ENCODE measurements at places on chromosomes 12 and 14. TPM values are rescaled to one million over a fixed set of nuclear protein-coding genes. Genes with fewer than 3 reads are reported as not detected.

FGF6 gene
- not detected for total RNA-seq

NUAK1 gene
- not detected for total RNA-seq

KRT2 gene
- total RNA-seq: 2.1 TPM

SPTB gene
- 0.08 TPM for total RNA-seq

FAM181A gene
- not detected for total RNA-seq

FKBP11 gene
- 82.3 TPM for total RNA-seq

GRCh38 chr12:98595243-98595988 lies 1.9 kb downstream of the SLC25A3 start:
- DNase-seq: no peak
- H3K4me3 ChIP-seq: peak overlapping the region; percentile 97
- H3K27ac ChIP-seq: no peak overlapping the region

GRCh38 chr14:88695870-88696269 lies 96.9 kb downstream of the EML5 start:
- H3K36me3 ChIP-seq: no peaks in the 10 kb centered on the region
- no peak for DNase-seq
- no peaks in the 10 kb centered on the region for H3K27me3 ChIP-seq
- no peak overlapping the region for H3K4me3 ChIP-seq
- no peak overlapping the region for H3K27ac ChIP-seq

- no peak for DNase-seq
- H3K27ac ChIP-seq: no peak overlapping the region
- peaks cover 33% of the 10 kb centered on the region for H3K36me3 ChIP-seq
Measured at GRCh38 chr12:49990273-49990672, 17.5 kb downstream of the AQP6 start.

DNA sequence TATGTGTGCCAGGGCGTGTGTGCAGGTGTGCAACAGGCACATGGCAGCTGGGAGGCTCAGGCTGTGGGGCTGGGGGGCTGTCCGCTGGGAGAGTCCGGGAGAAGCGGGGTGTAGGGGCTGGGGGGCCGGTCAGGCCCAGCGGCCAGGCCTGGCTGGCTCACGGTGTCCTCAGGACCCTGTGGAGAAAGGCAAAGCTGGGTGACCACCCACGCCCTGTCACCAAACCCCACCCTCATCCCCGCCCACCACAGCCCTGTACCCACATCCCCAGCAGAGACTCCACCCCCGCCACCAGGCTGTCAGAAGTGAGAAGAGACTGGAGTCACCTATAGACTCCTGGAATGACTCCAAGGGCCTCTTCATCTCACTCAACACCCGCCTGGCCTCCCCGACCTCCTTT lies 85.3 kb downstream of the SCARB1 start:
- H3K4me3 ChIP-seq: no peak overlapping the region
- no peak overlapping the region for H3K27ac ChIP-seq
- H3K36me3 ChIP-seq: no peaks in the 10 kb centered on the region
- peaks cover 16% of the 10 kb centered on the region for H3K4me1 ChIP-seq
- no peaks in the 10 kb centered on the region for H3K27me3 ChIP-seq

DNA sequence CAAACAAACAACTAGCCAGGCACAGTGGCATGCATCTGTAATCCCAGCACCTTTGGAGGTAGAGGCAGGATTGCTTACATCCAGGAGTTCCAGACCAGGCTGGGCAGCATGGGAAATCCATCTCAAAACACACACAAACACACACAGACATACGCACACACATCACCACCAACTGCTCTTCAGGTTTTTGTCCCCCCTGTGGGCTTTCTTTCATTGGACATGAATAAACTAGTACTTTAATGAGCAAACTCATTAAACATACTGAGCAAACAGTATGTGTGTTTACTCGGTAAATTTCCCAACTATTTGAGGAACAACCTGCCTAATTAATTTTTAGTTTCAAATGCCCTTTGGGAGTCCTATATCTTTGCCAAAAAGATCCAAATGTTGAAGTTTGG lies 10.1 kb upstream of the RASSF3 start:
- H3K4me3 ChIP-seq: no peak overlapping the region
- no peaks in the 10 kb centered on the region for H3K36me3 ChIP-seq

GRCh38 chr12:4444031-4444430 lies 1.6 kb downstream of the FGF6 start:
- H3K4me3 ChIP-seq: no peak overlapping the region
- H3K4me1 ChIP-seq: no peaks in the 10 kb centered on the region
- no peak overlapping the region for H3K27ac ChIP-seq
- no peaks in the 10 kb centered on the region for H3K36me3 ChIP-seq
- H3K27me3 ChIP-seq: no peaks in the 10 kb centered on the region
- no peak for DNase-seq

- peaks cover 8% of the 10 kb centered on the region for H3K4me1 ChIP-seq
- DNase-seq: no peak
- H3K27me3 ChIP-seq: no peaks in the 10 kb centered on the region
- H3K36me3 ChIP-seq: peaks cover 8% of the 10 kb centered on the region
- H3K4me3 ChIP-seq: no peak overlapping the region
Measured at GRCh38 chr12:116200812-116201211, 76.7 kb downstream of the MED13L start.

GRCh38 chr14:55913324-55914025 lies 204.7 kb upstream of the PELI2 start:
- H3K27me3 ChIP-seq: no peaks in the 10 kb centered on the region
- H3K4me1 ChIP-seq: no peaks in the 10 kb centered on the region
- no peak for DNase-seq
- H3K27ac ChIP-seq: no peak overlapping the region
- H3K4me3 ChIP-seq: no peak overlapping the region

GRCh38 chr12:112163056-112163455 lies 37.7 kb downstream of the TRAFD1 start:
- DNase-seq: no peak
- no peak overlapping the region for H3K4me3 ChIP-seq
- H3K4me1 ChIP-seq: peaks cover 18% of the 10 kb centered on the region
- peaks cover 46% of the 10 kb centered on the region for H3K36me3 ChIP-seq
- H3K27ac ChIP-seq: no peak overlapping the region
- H3K27me3 ChIP-seq: no peaks in the 10 kb centered on the region
